SJCRH30 (cell line): ENCODE measurements at places on chromosomes 1 and 21. TPM values are rescaled to one million over a fixed set of nuclear protein-coding genes. Genes with fewer than 3 reads are reported as not detected.

CLCA4 gene
- total RNA-seq = not detected in 2 replicates

PRR9 gene
- total RNA-seq = not detected in 2 replicates

LCE6A gene
- total RNA-seq = not detected in 2 replicates

RNU1-2 gene
- total RNA-seq = under 0.01 TPM in 2 replicates
